Islet precursor cell (in vitro differentiated cells): ENCODE measurements at places on chromosomes 6 and 20.

- DNase-seq = peak; percentile 91
Observed at GRCh38 chr20:63973636-63974401, 4.1 kb upstream of the ZNF512B start.

DNA sequence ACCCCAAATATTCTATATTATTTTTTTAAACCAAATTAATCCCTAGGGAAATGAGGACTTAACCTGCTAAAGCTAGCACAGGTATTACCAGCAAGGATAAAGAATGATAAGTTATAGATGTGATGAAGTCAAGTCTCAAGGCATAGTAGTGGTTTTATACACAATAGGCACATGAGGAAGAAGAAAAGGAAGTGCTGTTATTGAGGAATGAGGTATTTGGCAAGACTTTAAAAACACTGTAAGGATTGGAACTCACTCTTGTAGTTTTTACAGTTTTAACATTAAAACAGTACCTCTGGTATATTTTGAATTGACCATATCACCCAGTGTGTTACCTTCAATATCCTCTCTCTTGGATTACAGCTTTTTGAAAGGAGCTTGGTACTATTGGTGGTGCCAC lies 54.6 kb downstream of the PHF3 start:
- DNase-seq = no peak

DNA sequence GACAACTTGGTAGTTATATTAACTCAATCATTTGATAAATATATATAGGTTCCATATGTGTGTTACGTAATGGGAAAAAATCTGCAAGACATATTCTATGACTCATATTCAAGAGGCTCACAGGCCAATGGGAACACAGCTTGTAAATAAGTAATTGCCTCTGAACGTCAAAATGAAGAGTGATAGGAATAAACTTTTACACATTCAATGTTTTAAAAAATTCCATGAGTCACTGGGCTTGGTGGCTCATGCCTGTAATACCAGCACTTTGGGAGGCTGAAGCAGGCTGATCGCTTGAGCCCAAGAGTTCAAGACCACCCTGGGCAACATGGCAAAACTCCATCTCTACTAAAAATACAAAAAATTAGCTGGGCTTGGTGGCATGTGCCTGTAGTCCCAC lies 209.4 kb upstream of the MCHR2 start:
- no peak for DNase-seq

DNA sequence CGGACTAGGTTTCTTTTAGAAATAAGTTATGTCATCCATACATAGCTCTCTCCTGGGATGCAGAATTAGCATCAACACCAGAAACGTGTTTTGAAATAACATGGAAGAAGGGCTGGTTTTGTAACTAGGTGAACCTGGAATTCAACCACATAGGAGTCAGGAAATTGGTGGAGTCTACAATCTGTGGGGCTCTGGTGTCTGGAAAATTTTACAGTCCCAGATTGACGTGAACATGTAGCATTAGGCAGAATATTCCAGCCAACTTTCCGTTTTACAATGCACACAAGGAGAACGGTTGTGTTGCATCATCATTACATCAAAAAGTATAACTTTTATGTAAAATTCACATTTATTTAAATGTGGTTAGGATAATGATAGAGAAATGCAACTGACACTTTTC lies 1.9 kb downstream of the KCNQ5 start:
- DNase-seq = no peak
